Activated T-helper 1 cell treated with anti-CD3 and anti-CD28 coated beads, Interleukin-12 subunit alpha, Interleukin-12 subunit beta, Interleukin-2, Interleukin-4 antibody, amounts not matched to agents 30 ng/mL and 10 ng/mL and 1 ng/mL, durations not matched to agents 14 hours and 24 hours and 36 hours (primary cell): ENCODE measurements at places on chromosomes 5 and 9. TPM values are rescaled to one million over a fixed set of nuclear protein-coding genes. Genes with fewer than 3 reads are reported as not detected.

- H3K27ac ChIP-seq: no peak overlapping the region
- H3K36me3 ChIP-seq: no peaks in the 10 kb centered on the region
- no peak overlapping the region for H3K4me3 ChIP-seq
- H3K4me1 ChIP-seq: no peaks in the 10 kb centered on the region
- no peaks in the 10 kb centered on the region for H3K27me3 ChIP-seq
Observed at GRCh38 chr9:12133416-12133815, 559.8 kb upstream of the TYRP1 start.

- peaks cover 29% of the 10 kb centered on the region for H3K27me3 ChIP-seq
- H3K4me3 ChIP-seq: no peak overlapping the region
- no peaks in the 10 kb centered on the region for H3K36me3 ChIP-seq
- H3K4me1 ChIP-seq: no peaks in the 10 kb centered on the region
Observed at GRCh38 chr5:77531297-77531696, 39.2 kb upstream of the WDR41 start.

DNA sequence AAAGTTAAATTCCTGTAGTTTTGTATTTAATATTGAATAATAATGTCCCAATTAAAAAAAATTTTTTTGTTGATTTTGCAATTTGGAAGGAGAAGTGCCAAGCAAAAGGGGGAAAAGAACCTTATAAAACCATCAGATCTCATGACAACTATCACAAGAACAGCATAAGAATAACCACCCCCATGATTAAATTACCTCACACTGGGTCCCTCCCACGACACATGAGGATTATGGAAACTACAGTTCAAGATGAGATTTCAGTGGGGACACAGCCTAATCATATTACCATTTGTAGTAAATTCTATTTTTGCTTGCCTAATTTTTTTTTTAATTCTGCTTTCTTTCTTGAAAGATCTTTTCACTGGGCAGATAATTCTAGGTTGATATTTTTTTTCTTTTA is 33.4 kb upstream of the FCHO2 start:
- H3K27ac ChIP-seq: no peak overlapping the region
- H3K4me1 ChIP-seq: no peaks in the 10 kb centered on the region
- no peak for DNase-seq
- no peak overlapping the region for H3K4me3 ChIP-seq
- H3K27me3 ChIP-seq: no peaks in the 10 kb centered on the region

DNA sequence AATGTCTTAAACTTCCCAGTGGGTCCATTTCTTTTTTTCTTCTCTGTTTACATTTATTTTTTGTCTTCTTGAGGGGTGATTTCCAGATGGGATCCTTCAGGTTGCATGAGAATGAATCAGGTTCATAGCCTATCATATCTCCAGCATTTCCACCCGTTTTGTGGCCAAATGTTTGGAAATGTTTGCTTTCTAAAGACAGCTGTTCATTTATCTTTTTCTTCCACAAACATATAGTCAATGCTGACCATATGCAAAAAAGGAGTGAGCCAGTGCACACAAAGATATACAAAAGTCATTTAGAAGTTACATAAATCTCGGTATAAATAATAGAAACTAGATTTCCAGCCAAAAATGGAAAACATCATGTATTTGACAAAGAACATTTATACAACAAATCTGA is 71.6 kb upstream of the STC2 start:
- H3K4me3 ChIP-seq: no peak overlapping the region
- no peak overlapping the region for H3K27ac ChIP-seq
- H3K27me3 ChIP-seq: peaks cover 3% of the 10 kb centered on the region
- peaks cover 2% of the 10 kb centered on the region for H3K36me3 ChIP-seq
- DNase-seq: no peak

DNA sequence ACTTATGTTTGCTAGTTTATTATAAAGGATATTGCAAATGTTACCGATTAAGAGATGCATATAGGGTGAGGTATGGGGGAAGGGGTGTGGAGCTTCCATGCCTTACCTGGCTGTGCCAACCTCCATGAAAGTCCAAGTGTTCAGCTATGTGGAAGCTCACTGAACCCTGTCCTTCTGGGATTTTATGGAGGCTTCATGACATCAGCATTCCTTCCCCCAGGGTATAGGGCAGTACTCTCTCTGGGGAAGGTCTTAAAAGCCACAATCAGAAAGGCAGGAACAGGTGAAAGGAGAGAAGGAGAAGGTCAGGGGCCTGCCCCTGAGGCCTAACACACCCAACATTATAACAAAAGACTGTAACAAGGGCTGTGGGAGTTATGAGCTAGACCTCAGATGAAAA is 592.6 kb downstream of the PDE4D start:
- no peak for DNase-seq
- peaks cover 13% of the 10 kb centered on the region for H3K4me1 ChIP-seq
- no peak overlapping the region for H3K4me3 ChIP-seq
- H3K36me3 ChIP-seq: no peaks in the 10 kb centered on the region
- H3K27me3 ChIP-seq: peaks cover 6% of the 10 kb centered on the region

DNA sequence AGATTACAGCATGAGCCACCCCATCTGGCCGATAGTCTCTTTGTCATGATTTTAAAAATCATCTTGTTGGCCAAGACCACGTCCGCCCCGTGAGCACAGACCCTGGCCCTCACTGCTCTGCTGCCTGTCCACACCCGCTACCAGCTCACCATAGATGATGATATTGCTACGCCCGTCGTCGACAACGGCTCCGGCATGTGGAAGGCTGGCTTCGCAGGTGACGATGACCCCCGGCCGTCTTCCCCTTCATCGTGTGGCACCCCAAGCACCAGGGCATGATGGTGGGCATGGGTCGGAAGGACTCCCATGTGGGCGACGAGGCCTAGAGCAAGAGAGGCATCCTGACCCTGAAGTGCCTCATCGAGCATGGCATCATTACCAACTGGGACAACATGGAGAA is 76.5 kb downstream of the KDM4C start:
- no peaks in the 10 kb centered on the region for H3K27me3 ChIP-seq
- H3K36me3 ChIP-seq: peaks cover 31% of the 10 kb centered on the region
- H3K4me3 ChIP-seq: no peak overlapping the region
- no peak for DNase-seq
- no peaks in the 10 kb centered on the region for H3K4me1 ChIP-seq
- no peak overlapping the region for H3K27ac ChIP-seq

Gene SLC6A7
- not detected in 2 replicates for total RNA-seq

Gene PKN3
- total RNA-seq: 17.7 and 19.3 TPM in 2 replicates

- H3K27me3 ChIP-seq: no peaks in the 10 kb centered on the region
- no peaks in the 10 kb centered on the region for H3K4me1 ChIP-seq
- H3K36me3 ChIP-seq: no peaks in the 10 kb centered on the region
- no peak overlapping the region for H3K4me3 ChIP-seq
- no peak for DNase-seq
- no peak overlapping the region for H3K27ac ChIP-seq
Observed at GRCh38 chr9:133886563-133887501, 105.3 kb downstream of the VAV2 start.

Gene PCDHGA7
- 0.16 and 0.22 TPM in 2 replicates for total RNA-seq

Gene SWI5
- 10.4 and 13.3 TPM in 2 replicates for total RNA-seq

- no peaks in the 10 kb centered on the region for H3K4me1 ChIP-seq
- H3K36me3 ChIP-seq: no peaks in the 10 kb centered on the region
Observed at GRCh38 chr5:167503926-167504720, 787.3 kb upstream of the WWC1 start.

DNA sequence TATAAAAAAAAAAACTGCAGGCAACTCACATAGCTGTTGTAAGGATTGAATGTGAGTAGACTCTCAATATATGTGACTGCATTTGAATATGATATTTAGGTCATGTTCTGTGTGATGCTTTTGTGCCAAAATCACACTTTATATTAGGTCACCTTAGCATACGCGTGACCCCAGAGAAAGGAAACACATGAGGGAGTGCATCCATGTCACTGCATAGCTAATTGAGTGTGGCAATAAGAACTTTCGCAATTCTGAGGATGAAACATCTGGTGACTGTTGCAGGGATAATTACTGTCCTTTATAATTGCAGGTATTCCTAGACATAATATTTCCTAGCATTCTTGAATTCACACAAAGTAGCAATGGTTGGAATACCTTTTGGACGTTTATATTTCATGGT is 459.5 kb upstream of the KLF4 start:
- H3K36me3 ChIP-seq: no peaks in the 10 kb centered on the region
- no peaks in the 10 kb centered on the region for H3K27me3 ChIP-seq
- DNase-seq: no peak
- H3K4me3 ChIP-seq: no peak overlapping the region
- no peaks in the 10 kb centered on the region for H3K4me1 ChIP-seq

GRCh38 chr9:75087289-75087823 is 599 bp downstream of the NMRK1 start:
- peak overlapping the region; percentile 95 for H3K27ac ChIP-seq
- peaks cover 64% of the 10 kb centered on the region for H3K4me1 ChIP-seq
- peaks cover 12% of the 10 kb centered on the region for H3K36me3 ChIP-seq
- peak; percentile 34 for DNase-seq

GRCh38 chr5:177484902-177485549 is 11.6 kb upstream of the DBN1 start:
- no peak overlapping the region for H3K4me3 ChIP-seq
- peaks cover 1% of the 10 kb centered on the region for H3K4me1 ChIP-seq
- no peak for DNase-seq
- H3K27ac ChIP-seq: no peak overlapping the region
- no peaks in the 10 kb centered on the region for H3K27me3 ChIP-seq

Gene FOXD4L5
- total RNA-seq: 0.08 and 0.27 TPM in 2 replicates

Gene LMAN2
- total RNA-seq: 108 and 118 TPM in 2 replicates

- no peak overlapping the region for H3K4me3 ChIP-seq
- no peak overlapping the region for H3K27ac ChIP-seq
- H3K36me3 ChIP-seq: no peaks in the 10 kb centered on the region
- no peaks in the 10 kb centered on the region for H3K4me1 ChIP-seq
Observed at GRCh38 chr5:73786043-73786831, 160.2 kb downstream of the ARHGEF28 start.

DNA sequence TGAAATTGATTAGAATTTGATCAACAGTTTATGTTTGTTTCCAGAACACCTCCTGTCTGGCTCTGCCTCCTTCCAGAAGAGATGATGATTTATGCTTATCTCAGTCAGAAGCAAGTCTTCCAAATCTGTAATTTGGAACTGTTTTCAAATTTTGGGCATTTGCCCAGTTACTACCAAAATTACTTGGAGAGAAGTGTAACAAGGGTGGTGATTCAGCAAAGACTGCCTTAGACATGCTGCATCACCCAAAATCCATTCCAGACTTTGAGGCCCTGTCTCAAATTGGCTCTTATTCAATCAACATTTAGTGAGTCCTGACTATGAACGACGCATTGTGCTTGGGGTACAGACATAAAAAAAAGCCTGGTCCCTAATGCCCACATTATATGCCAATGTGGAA is 89.4 kb downstream of the SH3TC2 start:
- H3K27me3 ChIP-seq: peaks cover 14% of the 10 kb centered on the region
- H3K27ac ChIP-seq: no peak overlapping the region
- H3K4me3 ChIP-seq: no peak overlapping the region
- H3K36me3 ChIP-seq: no peaks in the 10 kb centered on the region
- DNase-seq: no peak

Gene GPR151
- not detected in 2 replicates for total RNA-seq

Gene LMX1B
- total RNA-seq: not detected in 2 replicates

DNA sequence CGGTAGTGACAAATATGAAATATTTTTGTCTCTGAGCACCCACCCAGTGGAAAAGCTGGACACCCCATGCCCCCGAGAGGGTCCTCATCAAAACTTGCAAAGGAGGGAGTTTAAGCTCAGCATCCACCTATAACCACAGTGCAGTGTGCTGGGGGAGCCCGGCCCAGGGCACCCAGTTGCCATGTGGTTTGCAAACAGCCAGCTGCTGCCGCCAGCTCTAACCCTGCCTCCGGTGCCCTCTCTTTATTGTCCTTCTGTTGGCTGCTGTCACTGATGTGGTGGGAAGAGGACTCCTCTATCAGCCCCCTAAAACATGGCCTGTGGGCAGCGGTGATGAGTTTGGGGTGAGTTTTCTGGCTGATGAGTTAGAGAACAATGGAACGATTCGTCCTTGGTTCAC is 160.9 kb upstream of the MVB12B start:
- H3K4me1 ChIP-seq: no peaks in the 10 kb centered on the region
- peaks cover 8% of the 10 kb centered on the region for H3K27me3 ChIP-seq
- no peak overlapping the region for H3K27ac ChIP-seq
- H3K36me3 ChIP-seq: no peaks in the 10 kb centered on the region
- DNase-seq: no peak
- H3K4me3 ChIP-seq: no peak overlapping the region

Gene HSD17B3
- total RNA-seq: not detected in 2 replicates

- no peak for DNase-seq
- no peaks in the 10 kb centered on the region for H3K27me3 ChIP-seq
- H3K4me1 ChIP-seq: no peaks in the 10 kb centered on the region
Observed at GRCh38 chr5:1058083-1058945, 49.7 kb downstream of the NKD2 start.

DNA sequence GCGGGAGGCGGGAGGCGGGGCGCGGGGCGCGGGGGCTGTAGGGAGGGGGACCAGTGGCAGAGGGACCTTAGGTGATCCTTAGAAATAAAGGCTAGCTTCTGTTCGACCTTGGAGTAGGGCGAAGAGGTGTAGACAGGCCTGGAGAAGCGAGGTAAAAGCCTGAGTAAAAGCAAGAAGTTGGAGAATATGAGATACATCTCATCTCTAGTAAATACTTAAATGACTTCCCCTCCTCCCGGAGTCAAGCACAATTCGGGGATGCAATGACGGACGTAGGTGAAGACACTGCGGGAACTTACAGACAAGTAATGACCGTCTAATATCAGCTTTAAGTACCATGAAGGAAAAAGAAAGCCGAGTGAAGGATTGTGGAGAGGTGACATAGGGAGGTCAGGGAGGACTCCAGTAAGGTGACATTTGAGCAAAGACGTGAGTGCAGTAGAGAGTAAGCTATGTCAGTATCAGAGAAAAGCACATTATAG is 466 bp downstream of the SMC2 start:
- DNase-seq: no peak
- peak overlapping the region; percentile 98 for H3K4me3 ChIP-seq
- H3K4me1 ChIP-seq: peaks cover 37% of the 10 kb centered on the region
- H3K27me3 ChIP-seq: no peaks in the 10 kb centered on the region
- peak overlapping the region; percentile 100 for H3K27ac ChIP-seq

- DNase-seq: no peak
- peak overlapping the region; percentile 96 for H3K27ac ChIP-seq
- peaks cover 63% of the 10 kb centered on the region for H3K4me1 ChIP-seq
- peaks cover 36% of the 10 kb centered on the region for H3K36me3 ChIP-seq
Observed at GRCh38 chr5:141617128-141617527, 1.7 kb downstream of the DIAPH1 start.

Gene CER1
- total RNA-seq: not detected in 2 replicates

DNA sequence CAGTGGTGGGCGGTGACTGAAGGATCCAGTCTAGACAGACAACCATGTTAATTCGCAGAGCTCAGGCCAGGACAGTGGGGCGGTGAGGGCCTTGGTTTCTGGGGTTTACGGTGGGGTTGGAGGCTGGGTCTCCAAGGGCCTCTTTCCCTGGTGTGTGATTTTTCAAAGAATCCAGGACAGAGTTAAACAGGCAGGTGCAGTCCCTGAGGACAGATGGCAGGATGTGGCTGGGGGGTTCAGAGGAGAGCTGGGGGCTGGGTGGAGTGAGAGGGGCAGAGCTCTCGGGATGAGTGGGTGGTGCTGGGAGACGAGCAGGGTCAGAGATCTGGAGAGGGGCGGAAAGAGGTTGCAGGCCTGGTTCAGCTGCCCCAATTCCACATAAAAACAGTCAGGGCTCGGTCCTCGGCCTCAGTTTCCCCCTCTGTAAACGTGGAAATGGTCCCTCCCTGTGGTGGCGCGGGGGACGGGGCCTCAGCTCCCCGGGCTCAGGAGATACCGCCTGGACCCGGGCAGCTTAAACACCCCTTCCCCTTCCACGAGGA is 145.9 kb downstream of the GAPVD1 start:
- H3K27me3 ChIP-seq: peaks cover 13% of the 10 kb centered on the region
- peaks cover 7% of the 10 kb centered on the region for H3K4me1 ChIP-seq
- H3K4me3 ChIP-seq: peak overlapping the region; percentile 68
- DNase-seq: no peak
- H3K27ac ChIP-seq: peak overlapping the region; percentile 34

Gene GHR
- not detected in 2 replicates for total RNA-seq
